EL (cell line): ENCODE measurements at places on chromosomes 13 and 19.
A peak's percentile ranks its signal among the peaks of the same experiment; 100 is the strongest.

GRCh38 chr19:38734426-38735256 lies 9.6 kb downstream of the CAPN12 start:
- DNase-seq = peak; percentile 40

- no peak for DNase-seq
Observed at GRCh38 chr13:89352384-89352783, 1681.2 kb downstream of the SLITRK5 start.

DNA sequence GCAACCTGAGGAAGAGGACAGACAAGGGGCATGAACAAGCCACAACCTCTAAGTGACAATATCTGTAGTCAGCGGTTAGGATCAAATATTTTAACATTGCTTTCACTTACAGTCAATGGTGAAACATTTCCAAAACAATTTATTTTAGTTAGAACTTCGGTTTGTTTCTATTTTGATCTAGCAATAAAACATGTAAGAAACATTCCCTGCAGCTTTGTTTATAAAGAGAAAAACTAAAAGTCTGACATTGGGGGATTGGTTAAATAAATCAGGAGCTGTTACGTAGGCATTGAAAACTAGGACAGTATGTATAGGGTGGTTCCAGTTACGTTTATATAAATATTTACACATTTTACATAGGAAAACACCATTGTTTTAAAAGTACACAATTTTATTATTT lies 3.4 kb downstream of the URI1 start:
- no peak for DNase-seq

GRCh38 chr13:109436055-109436622 lies 350.2 kb downstream of the IRS2 start:
- no peak for DNase-seq

GRCh38 chr19:44447916-44448674 lies at the start of gene ZNF229:
Gene ZNF229, minus strand, starts transcription at chr19:44448472. Its CDS starts 5,625 bp downstream, at chr19:44442847.
- DNase-seq = peak; percentile 95

GRCh38 chr13:49625392-49626079 lies 2.8 kb upstream of the ARL11 start:
- no peak for DNase-seq

DNA sequence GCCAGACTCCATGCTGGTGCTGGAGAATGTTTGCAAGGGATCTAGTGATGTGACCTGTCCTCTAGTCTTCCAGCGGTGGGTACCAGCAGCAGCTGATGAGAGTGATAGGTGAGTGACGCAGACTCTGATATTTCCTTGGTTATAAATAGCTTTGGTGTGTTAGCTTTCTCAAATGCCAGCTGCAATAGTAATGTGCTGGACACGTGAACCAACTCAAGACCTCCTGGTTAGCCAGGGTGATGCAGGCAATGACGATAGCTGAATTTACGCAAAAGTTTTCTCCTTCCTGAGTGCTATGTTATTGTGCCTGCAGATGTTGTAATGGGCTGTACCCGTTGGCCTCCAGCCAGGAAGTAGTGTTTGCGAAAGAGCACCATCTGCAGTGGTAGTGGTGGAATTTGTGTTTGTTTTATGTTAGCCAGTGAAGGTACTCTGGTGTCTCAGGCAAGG lies 129.5 kb downstream of the CYSLTR2 start:
- DNase-seq = peak; percentile 92

- peak; percentile 34 for DNase-seq
Observed at GRCh38 chr19:17205237-17206140, 9.7 kb upstream of the USE1 start.

DNA sequence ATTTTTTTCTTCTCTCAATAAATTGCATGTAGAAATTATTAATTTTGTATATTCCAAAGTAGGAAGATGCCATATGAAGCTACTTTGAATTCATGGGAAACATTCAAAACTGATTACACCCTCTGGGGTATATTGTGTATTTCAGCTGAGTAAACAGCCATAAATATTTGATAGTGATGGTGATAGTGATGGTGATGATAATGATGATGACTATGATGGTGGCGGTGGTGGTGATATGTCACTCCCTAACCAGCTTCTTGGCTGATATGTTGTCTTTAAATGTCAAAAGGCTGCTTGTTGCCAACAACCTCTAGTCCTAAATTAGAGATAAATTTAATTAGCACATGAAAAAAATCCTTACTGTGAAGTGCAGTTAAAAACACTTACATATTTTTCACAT lies 102.0 kb downstream of the LRCH1 start:
- DNase-seq = no peak

DNA sequence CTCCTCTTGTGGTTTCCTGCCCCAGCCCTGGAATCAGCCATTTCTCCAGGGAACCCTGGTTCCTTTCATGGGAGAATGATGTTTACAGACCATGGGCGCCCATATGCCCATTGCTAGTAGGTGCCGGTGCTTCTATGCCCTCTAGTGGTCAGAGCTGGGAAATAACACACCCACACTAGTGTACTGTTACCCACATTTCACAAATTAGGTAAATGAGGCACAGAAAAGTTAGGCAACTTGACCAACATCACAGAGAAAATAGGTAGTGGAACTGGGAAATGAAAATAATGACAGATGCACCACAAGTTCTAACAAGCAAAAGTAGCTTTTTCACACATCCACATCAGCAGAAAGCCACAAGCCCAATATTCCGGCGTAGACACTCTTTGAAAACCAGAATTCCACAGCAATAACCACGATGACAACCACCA lies 1.3 kb upstream of the CEACAM3 start:
- peak; percentile 39 for DNase-seq

GRCh38 chr19:53520163-53520546 lies 17.8 kb upstream of the ZNF331 start:
- no peak for DNase-seq

DNA sequence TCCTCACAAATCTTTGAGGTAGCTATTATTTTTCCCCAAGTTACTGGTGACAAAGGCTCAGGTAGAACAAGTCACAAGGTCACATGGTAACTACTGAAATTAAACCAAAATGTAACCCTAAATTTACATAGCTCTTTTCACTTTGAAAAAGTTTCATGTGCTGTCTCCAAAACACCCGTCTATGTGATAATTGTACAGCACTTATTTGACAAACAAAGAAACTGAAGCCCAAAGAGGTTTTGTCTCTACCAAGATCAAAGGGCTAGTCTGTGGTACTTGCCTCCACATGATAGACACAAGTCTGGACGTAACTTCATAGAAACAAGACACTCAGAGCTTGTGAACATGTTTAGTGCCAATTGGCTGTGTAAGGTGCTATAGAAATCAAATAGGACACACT lies 108.3 kb downstream of the SACS start:
- DNase-seq = no peak

DNA sequence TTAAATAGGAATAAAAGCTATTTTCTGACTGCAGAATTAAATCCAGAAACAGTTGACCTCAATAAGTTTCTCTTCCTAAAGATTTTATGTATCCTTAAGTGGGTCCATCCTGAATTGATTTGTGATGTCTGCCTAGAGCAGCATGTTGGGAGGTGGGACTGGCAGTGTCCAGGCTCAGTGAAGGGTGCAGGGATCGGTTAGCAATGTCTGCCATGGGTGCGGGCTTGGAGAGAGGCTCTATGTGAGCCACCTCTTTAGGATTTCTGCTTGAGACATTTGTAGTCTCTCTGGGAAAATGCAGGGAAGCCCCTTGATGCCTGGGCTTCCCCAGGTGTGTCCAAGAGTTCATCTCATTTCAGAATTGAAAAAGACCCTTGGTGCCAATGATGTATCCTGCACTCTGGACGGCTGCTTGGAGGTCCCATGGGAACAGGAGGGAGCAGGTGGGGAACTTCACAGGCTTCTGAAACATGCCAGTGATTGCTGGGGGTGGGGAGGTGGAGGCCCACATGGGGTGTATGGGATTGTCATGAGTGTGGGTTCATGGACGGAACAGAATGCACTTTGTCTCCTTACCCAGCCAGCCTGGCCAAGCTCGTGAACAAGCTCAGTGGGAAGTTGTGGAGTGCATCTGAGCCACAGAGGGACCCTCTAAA lies 6.2 kb upstream of the COLGALT1 start:
- DNase-seq = no peak

GRCh38 chr13:51034906-51035305 lies 76.2 kb downstream of the C13orf42 start:
- no peak for DNase-seq

- DNase-seq = no peak
Observed at GRCh38 chr19:42324655-42325307, 654 bp upstream of the MEGF8 start.

DNA sequence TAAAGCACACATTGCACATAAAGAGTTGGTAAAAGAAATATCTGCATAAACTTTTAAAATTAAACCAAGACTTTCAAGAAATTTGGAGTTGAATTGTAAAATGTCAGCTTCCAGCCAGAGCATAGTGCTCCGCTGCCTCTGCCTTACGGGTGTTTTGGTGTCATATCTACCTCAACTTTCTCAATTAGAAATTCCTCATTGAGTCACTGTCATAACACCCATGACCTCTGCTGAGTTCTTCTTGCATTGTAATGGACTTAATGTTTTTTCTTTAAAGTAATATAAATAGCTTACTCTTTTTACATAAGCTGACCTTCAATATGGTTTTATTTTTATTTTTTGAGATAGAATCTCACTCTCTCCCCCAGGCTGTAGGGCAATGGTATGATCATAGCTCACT lies 551.0 kb upstream of the NBEA start:
- peak; percentile 76 for DNase-seq

- peak; percentile 24 for DNase-seq
Observed at GRCh38 chr19:17358395-17358794, 18.7 kb downstream of the PLVAP start.

GRCh38 chr13:100515410-100515800 lies 73.2 kb downstream of the GGACT start:
- DNase-seq = no peak

- DNase-seq = no peak
Observed at GRCh38 chr13:46605825-46606554, 53.0 kb downstream of the LRCH1 start.

DNA sequence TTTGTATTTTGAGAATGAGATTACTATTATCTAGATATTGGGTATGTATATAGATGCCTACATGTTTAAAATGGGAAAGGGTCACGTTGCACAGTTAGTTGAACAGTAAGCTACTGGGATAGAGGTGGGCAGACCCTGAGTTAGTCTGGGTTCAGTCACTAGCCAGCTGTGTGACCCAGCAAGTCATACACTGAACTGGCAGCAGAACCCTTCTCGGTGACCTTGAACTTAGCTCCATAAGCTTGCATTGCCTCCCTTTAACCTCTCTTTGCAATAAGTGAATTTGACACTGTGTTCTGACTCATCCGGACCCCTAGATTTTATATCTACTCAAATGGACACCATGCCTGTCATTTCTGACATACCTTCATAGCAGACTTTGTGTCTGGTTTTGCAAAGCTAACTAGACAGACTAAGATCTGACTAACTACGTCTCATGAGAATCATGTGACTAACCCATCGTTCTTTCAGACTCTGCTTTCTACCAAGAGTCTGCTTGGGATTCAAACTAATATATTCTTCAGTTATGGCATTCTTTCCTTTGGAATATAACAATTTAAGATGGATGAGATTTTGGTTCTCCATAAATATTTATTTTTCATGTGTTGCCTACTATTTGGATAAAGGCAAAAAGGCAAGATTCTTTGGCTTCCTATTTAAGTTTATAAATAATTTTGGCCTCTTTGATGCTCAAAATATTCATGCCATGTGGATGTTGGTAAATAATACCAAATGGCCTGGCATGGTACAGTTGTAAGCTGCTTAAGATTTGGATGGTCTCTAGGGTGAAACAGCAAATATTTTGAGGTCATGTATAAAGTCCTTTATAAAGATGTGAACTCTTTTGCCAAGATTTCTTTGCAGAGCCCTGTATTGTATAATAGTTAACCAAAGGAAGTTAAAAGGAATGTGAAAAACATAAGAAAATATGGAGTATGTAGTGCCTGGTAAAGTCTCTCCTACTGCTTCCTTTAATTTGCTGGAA lies 159.3 kb downstream of the ITGBL1 start:
- no peak for DNase-seq

DNA sequence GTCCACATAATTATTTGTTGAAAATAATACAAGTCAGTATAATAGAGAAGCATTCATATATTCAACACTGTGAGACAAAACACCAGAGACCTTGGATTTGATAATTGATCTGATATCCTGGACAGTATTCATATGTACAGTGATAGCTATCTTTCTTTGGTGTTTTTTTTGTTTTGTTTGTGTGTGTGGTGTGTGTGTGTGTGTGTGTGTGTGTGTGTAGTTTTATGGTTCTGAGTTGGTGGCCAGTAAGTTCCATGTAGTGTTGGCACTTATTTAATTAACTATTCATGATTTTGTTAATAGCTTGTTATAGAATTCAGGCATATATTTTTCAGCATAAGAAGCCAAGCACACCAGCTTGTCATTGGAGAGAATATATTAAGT lies 1.6 kb upstream of the ANGPTL6 start:
- DNase-seq = no peak

DNA sequence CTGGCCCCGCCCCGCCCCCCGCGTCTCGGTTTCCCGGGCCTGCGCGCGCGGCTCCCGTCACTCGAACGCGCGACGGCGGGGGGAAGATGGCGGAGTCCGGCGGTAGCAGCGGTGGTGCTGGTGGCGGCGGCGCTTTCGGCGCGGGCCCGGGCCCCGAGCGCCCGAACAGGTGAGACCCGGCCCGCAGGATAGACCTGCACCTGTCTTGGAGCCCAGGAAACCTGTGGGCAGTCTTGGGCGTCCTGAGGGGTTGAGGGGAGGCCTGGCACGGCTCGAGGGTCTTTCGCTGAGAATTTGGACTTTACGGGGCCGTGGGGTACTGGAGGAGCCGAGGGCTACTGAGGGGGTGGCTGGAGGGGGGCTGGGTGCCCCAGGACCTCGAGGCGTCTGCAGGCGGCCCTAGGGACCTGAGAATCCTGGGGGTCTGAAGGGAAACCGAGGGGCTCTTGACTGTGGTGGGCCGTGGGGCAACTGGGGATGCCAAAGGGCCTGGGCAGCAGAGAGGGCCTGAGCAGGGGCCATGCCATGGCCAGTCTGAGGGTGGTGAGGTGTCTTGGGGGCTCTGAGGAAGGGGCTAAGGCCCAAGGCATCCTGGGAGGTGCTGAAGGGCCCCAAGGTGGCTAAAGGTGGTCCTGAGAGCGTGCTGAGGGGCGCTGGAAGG lies at the start of gene KLHL26:
TSS of gene KLHL26 (plus strand) at position 60 of the 661 bp plus-strand sequence. CDS start at position 87, 27 bp downstream.
- no peak for DNase-seq

DNA sequence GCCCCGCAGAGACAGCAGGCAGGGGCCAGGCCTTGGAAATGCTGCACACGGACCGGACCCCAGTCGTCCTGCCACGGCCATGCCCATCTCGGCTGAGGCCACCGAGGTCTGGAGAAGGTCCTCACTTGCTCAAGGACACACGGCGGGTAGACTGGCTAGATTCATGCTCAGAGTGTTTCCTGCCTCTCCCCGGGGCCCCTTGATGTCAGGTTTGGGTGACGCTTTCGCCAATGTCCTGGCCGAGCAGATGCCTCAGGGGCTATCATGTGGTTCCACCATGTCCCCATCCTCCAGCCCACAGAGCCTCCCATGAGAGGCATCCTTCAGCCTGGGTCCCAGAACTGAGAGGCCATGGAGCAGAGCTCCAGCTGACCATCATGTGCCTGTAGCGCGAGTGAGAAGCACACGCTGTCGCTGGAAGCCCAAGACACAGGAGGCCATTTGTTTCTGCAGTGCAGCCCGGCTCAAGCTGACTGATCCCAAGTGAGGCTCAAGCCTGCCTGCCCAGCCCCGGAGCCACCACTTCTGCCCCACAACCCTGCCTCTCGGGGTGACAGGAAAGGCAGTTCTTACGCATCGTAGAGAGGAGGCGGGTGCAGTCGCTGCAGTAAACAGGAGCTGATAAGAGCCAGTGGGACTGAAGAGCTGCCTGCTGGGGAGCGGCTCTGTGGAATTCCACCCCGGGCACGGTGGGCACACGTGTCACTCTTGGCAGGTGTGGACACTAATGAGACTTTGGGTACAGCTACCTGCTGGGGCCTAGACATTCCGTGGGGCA lies 53.9 kb upstream of the GAS6 start:
- no peak for DNase-seq
